Natural killer cell (primary cell): ENCODE measurements at places on chromosomes 1 and 21. TPM values are rescaled to one million over a fixed set of nuclear protein-coding genes. Genes with fewer than 3 reads are reported as not detected.

DNA sequence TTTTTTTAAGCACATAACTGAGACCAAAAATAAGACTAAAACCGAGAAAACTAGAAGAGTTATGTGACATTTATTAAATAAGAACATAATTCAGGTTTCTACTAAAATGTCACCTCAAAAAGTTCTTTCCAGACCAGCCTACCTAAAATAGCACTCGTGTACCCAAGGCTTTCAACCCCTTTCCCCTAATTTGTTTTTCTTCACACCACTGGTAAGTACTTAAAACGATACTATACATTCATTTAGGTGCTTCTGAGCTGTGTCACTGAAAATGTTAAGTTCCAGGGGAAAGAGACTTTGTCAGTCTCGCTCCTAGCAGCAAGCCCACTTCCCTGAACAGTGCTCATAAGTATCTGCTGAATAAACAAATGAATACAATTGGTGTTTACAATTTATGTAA is 6.8 kb downstream of the RRAGC start:
- peaks cover 5% of the 10 kb centered on the region for H3K4me1 ChIP-seq
- no peak overlapping the region for H3K27ac ChIP-seq
- H3K36me3 ChIP-seq: peaks cover 44% of the 10 kb centered on the region
- no peak for DNase-seq

- H3K4me1 ChIP-seq: no peaks in the 10 kb centered on the region
- no peak overlapping the region for H3K4me3 ChIP-seq
- H3K36me3 ChIP-seq: no peaks in the 10 kb centered on the region
- no peaks in the 10 kb centered on the region for H3K27me3 ChIP-seq
- no peak overlapping the region for H3K27ac ChIP-seq
These were observed 15.8 kb downstream of the COLGALT2 start for GRCh38 chr1:184021728-184022127.

- no peaks in the 10 kb centered on the region for H3K27me3 ChIP-seq
- H3K4me1 ChIP-seq: no peaks in the 10 kb centered on the region
- no peak overlapping the region for H3K4me3 ChIP-seq
- H3K36me3 ChIP-seq: no peaks in the 10 kb centered on the region
- DNase-seq: no peak
These were observed 225.4 kb downstream of the FOXD2 start for GRCh38 chr1:47663286-47663685.

DNA sequence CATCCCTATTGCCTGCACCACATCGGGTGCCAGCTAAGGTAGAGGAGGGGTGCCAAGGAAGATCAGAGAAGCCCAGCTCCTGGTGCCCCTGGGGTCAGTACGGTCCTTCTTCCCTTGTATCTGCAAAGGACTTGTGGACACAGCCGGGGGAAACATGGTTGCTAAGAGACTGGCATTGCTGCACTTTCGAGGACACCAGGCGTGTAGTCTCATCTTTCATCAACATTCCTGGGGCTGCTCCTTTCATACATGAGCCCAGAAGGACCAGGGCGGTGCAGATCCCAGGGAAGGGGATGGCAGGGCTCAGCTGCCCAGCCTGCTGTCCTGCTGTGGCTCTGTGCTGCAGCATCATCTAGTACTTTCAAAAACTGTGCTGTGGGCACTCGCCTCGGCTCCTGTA is 61.0 kb downstream of the RUNX1 start:
- no peak overlapping the region for H3K27ac ChIP-seq
- no peak for DNase-seq
- peaks cover 70% of the 10 kb centered on the region for H3K4me1 ChIP-seq
- no peak overlapping the region for H3K4me3 ChIP-seq
- no peaks in the 10 kb centered on the region for H3K36me3 ChIP-seq

DNA sequence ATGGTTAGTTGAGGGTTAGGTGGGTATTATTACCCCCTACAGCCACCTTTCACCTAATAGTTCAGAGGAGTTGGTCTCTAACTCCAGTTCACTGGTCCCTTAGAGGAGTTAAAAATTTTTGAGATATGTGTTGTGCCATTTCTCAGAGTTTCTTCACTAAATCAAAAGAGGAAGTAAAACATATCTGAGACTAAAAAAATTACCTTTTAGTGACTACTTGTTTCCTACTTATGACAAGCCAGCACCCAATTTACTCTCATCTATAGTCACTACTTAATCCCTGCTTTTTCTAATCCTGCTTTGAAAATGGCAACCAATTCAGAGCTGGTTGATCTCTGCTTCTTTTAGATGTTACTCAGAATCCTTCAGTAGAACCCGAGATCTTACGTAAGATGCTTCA is 1316.8 kb upstream of the B3GALT2 start:
- H3K4me1 ChIP-seq: no peaks in the 10 kb centered on the region
- no peaks in the 10 kb centered on the region for H3K27me3 ChIP-seq
- DNase-seq: no peak
- no peak overlapping the region for H3K27ac ChIP-seq
- no peaks in the 10 kb centered on the region for H3K36me3 ChIP-seq

GRCh38 chr1:202501281-202501680 is 152.8 kb downstream of the PPP1R12B start:
- no peaks in the 10 kb centered on the region for H3K27me3 ChIP-seq
- H3K4me3 ChIP-seq: no peak overlapping the region
- no peak for DNase-seq
- H3K4me1 ChIP-seq: no peaks in the 10 kb centered on the region
- H3K27ac ChIP-seq: no peak overlapping the region

DNA sequence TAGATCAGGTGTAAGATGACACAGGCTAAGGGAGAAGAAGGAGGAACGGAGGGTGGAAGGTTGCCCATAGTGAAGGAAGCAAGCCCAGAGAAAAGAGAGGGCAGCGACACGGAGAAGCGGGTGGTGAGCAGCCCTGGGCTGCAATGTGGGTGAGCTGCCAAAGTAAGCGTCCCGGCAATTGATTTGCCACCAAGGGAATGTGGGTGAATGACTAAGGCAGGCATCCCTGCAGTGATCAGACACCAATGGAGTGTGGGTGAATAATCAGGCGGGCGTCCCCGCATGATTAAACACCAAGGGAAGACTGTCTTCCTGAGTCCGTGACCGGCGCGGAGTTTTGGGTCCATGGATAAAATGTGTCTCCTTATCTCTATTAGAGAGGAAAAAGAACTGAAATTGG is 79.6 kb downstream of the UCHL5 start:
- no peak overlapping the region for H3K4me3 ChIP-seq
- no peaks in the 10 kb centered on the region for H3K36me3 ChIP-seq
- no peaks in the 10 kb centered on the region for H3K27me3 ChIP-seq
- H3K27ac ChIP-seq: no peak overlapping the region

DNA sequence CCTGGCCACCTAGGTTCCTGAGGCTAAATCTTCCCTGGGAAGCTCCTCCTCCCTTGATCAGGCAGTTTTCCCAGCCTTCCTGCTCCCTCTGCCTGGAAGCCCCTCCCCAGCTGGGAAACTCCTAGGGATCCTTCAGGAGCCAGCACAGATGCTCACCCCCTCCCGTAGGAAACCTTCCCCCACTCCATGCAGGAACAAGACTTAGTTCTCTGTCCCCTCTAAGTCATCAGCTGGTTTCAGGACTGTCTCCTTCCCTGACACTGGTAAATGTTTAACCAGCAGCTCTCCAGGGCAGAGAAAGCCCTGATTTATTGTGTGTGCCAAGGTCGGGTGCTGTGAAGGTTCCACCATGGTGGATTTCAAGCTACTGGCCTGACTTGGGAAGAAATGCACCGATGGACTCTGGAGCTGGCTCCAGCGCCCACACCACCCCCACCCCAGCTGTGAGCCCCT is 25.0 kb downstream of the TTC39A start:
- no peaks in the 10 kb centered on the region for H3K4me1 ChIP-seq
- no peaks in the 10 kb centered on the region for H3K36me3 ChIP-seq
- no peak overlapping the region for H3K27ac ChIP-seq
- no peak overlapping the region for H3K4me3 ChIP-seq

- no peaks in the 10 kb centered on the region for H3K4me1 ChIP-seq
- H3K4me3 ChIP-seq: no peak overlapping the region
- peaks cover 83% of the 10 kb centered on the region for H3K36me3 ChIP-seq
- H3K27me3 ChIP-seq: no peaks in the 10 kb centered on the region
These were observed 86.6 kb downstream of the NRDC start for GRCh38 chr1:51791888-51792287.

DNA sequence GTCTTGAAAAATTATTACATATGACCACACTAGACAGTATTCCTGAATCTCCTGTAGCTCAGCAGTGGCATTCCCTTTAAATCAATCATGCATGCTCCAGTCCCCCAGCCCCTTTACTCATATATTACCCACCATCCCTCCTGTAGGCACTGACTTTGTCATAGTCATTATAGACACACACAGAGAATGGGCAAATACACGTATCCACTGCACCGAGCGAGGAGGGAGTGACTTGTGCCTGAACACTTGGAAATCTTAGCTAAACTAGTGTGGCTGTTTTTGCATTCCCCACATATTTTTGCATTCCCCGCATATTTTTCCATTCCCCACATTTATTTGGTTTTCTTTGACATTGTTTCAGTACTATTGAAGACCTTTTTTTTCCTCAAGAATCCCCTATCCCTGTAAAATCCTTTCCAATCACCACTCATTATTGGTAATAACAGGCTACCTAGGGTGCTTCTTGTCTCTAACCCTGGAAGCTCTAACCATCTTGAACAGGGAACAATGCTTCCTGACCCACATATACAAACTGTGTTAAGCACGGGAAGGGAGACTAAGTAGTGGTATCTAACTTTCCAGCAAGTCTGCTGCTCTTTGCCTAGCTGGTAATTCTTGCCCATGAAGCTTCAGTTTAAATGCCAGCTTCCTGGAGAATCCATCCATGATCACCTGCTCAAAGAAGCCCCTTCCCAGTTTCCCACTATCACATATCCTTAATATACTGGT is 534.4 kb upstream of the CAMK1G start:
- H3K4me3 ChIP-seq: no peak overlapping the region
- no peaks in the 10 kb centered on the region for H3K4me1 ChIP-seq
- no peak for DNase-seq
- H3K27me3 ChIP-seq: no peaks in the 10 kb centered on the region
- no peak overlapping the region for H3K27ac ChIP-seq

DNA sequence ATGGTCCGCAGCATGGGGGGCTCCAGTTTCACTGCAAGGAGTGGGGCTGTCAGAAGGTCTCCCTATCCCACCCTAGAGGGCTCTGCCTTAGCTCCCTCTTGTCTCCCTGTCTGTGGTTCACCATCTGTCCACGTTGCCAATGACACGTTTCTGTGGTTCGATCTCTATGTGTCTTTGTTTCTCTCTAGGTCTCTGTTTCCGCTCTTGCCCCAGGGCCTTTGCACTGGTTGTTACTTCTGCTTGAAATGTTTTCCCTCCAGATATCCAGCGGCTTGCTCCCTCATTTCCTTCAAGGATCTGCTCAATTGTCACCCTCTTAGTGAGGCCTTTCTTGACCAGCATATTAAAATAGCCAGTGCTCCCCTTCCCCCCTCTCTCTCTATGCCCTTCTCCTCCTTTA is 8.5 kb upstream of the MRPS15 start:
- no peak overlapping the region for H3K27ac ChIP-seq
- no peaks in the 10 kb centered on the region for H3K36me3 ChIP-seq
- no peaks in the 10 kb centered on the region for H3K27me3 ChIP-seq
- H3K4me1 ChIP-seq: no peaks in the 10 kb centered on the region

DNA sequence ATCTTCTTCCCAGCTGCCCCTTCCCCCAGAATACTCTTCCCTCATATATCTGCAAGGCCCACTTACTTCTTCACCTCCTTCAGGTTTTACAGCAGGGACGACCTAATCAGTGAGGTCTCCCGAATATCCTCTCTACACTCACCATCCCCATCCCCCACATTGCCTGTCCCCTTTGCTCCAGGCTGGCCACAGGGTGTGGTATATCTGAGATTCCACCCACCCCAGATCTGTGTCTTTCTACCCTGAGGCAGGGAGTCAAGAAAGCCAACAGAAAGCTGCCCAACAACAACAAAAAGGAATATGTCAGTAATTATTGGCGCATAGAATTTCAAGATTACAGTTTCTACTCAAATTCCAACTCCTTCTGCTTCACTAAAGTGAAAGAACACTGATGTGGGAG is 30.0 kb upstream of the OPRD1 start:
- no peak for DNase-seq
- no peaks in the 10 kb centered on the region for H3K27me3 ChIP-seq
- H3K36me3 ChIP-seq: no peaks in the 10 kb centered on the region

DNA sequence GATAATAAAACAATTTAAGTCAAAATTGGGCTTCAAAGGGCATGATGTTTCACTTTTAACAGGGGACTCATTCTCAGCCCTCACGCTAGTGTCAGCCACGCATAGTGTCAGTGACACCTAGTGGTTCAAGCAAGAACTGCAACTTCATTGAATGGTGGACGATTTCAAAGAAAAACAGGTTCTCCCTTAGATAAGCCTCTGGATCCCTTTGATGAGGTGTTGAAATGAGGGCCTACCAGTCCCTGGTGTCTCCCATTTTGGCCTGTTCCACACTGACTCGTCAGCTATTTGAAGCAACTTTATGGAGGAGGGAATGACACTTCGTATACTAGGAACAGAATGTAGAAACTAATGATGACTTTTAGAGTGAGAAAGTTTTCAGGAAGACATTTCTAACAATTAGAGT is 56.2 kb downstream of the FCRL5 start:
- no peaks in the 10 kb centered on the region for H3K36me3 ChIP-seq
- no peak for DNase-seq
- no peak overlapping the region for H3K27ac ChIP-seq
- no peaks in the 10 kb centered on the region for H3K27me3 ChIP-seq
- H3K4me1 ChIP-seq: no peaks in the 10 kb centered on the region

DNA sequence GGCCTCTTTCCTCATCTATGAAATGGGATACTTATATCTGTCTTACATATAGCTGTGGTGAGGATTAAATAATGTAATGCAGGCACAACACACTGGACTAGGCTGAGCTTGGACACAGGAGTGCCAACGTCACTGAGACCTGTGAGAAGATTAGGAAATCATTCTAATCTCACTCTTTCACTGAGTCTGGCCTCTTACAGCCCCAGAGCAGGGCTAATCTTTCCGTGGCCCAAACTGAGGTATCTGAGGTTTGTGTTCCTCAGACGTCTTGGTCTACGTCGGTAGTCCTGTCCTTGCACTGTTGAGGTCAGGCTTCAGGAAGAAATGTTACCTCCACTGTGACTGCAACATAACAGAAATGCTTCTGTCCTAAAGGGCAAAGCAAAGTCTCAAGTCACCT is 22.6 kb upstream of the A3GALT2 start:
- no peak overlapping the region for H3K27ac ChIP-seq
- no peak for DNase-seq
- H3K27me3 ChIP-seq: no peaks in the 10 kb centered on the region
- H3K4me1 ChIP-seq: peaks cover 21% of the 10 kb centered on the region

DNA sequence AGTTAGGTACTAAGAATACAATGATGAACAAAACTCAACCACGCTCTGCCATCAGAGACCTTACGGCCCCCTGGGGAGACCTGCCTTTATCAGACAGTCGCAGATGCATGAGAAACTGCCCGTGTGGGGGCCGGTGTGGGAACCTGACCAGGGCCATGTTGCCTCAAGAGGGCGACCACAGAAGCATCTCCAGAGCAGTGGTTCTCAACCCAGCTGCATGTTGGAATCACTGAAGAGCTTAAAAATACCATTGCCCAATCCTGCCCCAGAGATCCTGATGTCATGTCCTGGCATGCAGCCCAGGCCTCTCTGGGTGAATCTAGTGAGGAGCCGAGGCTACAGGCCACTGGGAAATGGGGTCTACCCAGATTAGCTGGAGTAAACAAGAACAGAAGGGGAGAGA is 108.7 kb downstream of the PRDM2 start:
- H3K27me3 ChIP-seq: no peaks in the 10 kb centered on the region
- H3K4me1 ChIP-seq: peaks cover 19% of the 10 kb centered on the region
- H3K36me3 ChIP-seq: no peaks in the 10 kb centered on the region
- H3K27ac ChIP-seq: no peak overlapping the region

Gene C1QB
- total RNA-seq: 1.3 TPM

Gene TRIM58
- total RNA-seq: 3.9 TPM

Gene AK4
- 0.32 TPM for total RNA-seq

Gene F5
- 0.45 TPM for total RNA-seq

Gene ANGPTL3
- not detected for total RNA-seq

Gene SLC30A2
- not detected for total RNA-seq

Gene RTCA
- 60.8 TPM for total RNA-seq
